ENCODE measurements at places on chromosomes 4 and X.

DNA sequence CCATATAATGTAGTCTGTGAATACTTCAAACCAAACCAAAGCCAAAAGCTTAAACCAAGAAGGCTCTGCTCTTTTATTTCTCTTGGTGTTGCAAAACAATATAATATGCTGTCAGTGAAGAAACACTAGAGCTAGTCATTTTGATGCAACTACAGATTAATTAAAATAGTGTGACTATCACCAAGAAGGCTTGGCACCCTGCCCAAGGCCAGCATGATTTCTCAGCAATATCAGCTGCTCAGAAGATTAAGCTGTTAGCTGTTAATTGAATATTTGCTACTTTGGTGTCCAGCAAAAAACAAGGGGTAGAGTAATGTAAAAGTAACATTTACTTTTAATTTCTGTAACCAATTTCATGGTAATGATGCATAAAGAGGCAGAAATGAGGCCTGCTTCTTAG lies 104.9 kb upstream of the PRPS2 start:
- no peak for DNase-seq

- DNase-seq = no peak
These were observed 529.4 kb upstream of the ATOH1 start for GRCh38 chr4:93299118-93299517.

DNA sequence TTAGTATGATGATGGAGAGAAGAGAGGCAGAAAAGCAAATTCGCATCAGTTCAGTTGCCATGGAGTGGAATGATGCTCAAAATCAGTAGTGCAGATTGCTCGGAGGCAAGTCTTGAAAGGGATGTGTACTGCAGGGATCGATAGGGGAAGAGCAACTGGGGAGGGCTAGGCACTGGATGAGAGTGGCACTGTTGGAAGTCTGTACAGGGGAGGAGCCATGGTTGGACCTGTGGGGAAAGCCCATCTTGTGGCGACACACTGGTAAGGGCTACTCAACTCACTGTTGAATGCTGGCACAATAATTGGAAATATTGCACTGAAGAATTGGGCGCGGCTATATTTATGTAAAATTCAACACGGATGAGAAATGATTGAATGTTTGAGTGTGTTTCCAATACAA lies 1.2 kb downstream of the RAB9B start:
- no peak for DNase-seq

DNA sequence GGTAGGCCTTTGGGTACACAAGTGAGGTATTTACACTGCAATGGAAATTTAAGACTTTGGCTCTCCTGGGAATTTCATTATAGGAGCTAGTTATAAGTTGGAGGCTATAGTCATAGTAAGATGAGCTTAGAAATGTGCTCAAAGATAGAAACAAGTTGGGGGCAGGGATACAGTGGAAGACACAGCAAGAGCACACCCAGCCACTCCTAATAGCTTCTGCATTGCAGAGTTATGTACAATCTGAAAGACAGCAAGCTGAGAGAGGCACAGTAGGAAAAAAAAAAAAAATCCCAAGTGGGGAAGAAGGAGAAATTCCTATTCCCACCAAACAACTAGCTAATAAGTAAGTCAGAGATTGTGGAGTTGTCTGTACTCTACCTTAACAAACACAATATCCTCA lies 41.9 kb upstream of the TAF9B start:
- DNase-seq = no peak

DNA sequence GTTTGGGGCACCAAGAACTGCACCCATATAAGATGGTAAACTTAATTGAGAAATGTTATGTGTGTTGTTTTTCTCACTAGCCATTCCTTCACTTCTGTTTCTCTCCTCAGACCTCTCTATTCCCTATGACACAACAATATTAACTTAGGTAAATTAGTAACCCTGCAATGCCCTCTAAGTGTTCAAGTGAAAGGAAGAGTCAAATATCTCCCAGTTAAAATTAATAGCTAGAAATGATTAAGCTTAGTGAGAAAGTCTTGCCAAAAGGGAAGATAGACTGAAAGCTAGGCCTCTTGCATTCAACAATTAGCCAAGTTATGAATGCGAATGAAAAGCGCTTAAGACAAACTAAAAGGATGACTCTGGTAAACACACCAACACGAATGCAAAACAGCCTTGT lies 132.9 kb upstream of the KLF8 start:
- DNase-seq = no peak

All from naive thymus-derived CD8-positive, alpha-beta T cell (primary cell).